ENCODE measurements at places on chromosomes 13 and 19.

DNA sequence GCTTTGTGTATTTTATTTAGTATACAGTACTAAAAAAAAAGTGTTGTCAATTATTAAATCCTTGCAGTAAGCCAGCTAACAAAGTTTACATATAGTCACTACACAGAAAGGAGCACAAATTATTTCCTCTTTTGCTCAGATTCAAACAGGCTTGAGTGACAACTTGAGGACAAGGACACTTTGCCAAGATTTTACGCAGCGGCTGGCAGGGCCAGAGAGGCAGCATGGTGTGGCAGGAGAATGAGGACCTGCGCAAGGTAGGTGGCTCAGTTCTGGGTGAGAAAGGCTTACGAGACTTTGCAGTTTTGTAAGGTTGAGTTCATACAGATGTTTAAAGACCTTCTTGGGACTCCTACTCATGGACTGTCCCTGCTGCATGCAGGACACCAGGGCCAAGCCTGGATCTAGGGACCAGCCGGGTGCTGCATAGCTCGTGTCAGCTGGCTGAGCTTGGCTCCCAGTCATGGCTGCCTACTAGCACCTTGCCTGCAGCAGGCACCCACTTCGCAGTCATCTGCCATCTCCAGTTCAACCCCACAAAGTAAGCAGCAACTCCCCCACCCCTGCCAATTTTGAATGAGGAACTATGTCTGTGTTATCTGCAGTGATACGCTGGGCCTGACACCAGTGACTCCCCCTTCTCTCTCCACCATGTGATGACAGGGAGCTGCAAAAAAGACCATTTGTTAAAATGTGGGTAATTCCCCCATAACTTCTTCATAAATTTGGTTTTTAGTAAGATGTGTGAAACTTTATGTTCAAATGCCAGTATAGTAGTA lies 3.7 kb upstream of the TUBA3C start:
- DNase-seq, result no peak

GRCh38 chr13:78586706-78587105 lies 16.6 kb downstream of the POU4F1 start:
- peak; percentile 59 for DNase-seq

GRCh38 chr13:101325423-101325822 lies 90.9 kb downstream of the NALCN start:
- no peak for DNase-seq

DNA sequence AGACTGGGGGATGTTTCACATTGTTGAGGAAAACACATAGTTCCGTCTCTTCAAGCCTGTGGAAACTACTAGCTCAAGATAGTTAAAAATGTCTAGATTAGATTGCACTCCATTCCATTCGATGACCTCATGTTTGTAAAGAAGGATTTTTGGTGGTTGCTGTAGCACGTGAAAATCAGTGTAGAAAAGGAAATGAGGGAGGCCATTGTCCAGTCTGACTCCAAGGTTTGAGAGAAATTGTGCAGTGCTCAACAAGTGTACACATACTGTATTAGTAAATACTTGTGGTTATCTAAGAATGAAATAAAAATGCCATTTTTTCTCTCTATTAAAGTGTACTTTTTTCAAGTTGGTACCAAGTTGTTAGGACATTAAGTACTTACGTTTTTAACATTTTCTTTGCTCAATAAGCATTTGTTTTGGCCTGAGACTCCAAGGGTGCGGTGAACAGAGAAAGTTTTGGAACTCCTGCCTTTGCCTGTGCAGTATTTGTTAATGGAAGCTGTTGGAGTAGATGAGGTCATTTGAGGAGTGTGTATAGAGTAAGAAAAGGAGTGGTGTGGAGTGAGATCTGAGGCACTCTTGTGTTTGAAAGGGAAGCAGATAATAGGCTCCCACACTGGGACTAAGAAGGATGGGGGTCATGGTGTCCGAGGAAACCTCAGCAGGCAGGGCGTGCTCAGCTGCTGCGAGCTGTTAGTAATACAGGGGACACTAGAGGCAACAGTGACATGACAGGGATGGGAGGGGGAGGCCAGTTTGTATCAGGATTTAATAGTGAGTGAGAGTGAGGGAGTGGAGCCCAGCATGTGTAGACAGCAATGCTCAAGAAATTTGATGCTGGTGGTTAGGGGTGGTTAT lies 4.4 kb downstream of the WASF3 start:
- no peak for DNase-seq

- peak; percentile 77 for DNase-seq
Observed at GRCh38 chr19:6773323-6773931, 919 bp downstream of the VAV1 start.

DNA sequence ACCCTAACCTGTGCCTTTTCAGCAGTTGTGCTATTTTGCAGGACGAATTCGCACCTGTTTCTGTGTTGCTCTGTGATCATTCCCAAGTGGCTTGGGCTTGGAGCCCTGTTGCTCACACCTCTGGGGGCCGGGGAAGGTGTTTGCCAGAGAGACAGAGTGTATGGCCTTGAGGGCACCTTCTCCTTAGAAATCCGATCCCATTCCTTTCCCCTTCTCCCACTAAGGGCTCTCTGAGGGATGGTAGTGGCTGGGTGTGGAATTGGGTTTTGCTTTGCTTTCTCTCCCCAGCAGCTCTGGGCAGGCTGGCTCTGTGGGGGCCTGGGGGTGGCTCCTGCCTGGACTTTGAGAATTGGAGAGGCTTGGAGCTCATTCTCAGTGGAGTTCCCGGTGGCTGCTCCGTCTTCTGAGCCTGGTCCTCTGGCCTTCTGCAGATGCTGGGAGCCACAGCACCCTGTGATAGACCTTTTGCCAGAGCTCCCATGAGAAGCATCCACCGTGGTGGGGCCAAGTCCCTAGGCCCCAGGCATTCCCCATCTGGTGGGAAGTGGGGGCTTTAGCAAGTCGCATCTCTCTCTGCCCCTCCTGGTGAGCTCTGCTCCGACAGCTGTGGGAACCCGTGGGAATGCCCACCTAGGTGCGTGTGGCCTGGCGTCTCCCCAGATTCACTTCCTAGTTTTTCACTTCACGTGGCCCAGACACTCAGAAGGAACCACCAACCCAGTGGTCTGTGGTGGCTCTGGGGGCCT lies 26.1 kb downstream of the ATP11A start:
- DNase-seq, result no peak

DNA sequence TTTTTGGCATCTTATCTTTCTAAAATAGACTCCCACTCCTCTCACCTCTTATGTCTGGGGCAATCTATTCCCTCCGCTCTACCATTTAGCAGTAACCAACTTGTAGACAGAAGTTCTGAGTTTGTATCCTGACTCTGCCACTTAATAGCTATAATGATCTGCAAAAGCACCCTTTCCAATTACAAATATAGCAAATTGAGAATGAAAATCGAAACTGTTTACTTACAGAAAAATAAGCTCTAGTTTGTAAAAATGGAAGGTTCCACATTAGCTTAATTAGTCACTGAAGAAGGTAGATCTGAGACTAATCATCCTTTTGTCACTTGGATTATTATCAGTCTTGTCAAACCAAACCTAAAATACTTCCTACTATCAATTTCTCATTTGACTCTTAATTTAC lies 409.3 kb downstream of the DIAPH3 start:
- no peak for DNase-seq

DNA sequence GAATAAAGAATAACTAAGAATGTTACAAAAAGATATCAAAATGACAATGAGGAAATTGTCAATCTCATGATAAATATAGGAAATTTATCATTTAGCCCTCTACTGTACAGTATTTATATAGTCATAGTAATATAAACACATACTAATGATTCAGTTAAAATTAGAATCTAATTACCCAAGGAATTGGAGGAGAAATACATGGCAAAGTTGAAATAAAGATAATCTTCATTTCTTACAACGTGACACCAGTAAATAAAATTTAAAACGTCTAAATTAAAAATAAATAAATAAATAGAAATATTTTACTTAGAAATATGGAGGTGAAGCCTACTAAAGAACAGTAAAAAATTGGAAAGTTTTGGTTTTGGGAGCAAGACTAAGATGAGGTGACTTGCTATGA lies 2163.1 kb upstream of the PCDH20 start:
- no peak for DNase-seq

DNA sequence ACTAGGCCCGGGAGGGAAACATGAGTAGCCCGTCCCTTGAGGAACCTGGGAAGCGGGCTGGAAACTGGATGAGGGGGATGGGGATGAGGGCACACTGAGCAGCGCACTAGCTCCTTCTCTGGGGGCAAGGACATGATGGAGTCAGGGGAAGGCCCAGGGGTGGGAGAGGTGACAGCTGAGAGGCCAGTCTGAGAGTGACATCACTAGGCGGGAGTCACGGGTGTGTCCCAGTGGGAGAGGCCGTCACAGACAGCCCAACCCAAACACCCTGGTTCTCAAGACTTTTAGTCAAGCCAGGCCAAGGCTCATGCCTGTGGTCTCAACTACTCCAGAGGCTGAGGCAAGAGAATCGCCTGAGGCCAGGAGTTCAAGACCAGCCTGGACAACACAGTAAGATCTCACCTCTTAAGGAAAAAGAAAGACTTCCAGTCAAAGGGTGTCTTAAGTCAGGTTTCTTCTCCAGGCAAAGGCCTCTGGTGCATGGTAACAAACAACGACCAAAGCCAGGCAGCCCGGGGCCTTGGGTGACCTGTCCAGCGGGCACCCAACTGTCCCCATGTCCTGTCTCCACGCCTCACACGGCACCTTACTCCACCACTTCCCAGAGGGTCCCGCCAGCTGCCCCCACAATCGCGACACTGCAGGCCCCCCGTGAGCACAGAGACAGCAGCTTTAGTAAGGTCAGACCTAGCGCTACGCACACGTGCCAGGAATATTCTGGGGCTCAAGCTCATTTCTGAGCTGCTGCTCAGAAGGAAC lies 25.5 kb upstream of the TIMM44 start:
- DNase-seq, result no peak

DNA sequence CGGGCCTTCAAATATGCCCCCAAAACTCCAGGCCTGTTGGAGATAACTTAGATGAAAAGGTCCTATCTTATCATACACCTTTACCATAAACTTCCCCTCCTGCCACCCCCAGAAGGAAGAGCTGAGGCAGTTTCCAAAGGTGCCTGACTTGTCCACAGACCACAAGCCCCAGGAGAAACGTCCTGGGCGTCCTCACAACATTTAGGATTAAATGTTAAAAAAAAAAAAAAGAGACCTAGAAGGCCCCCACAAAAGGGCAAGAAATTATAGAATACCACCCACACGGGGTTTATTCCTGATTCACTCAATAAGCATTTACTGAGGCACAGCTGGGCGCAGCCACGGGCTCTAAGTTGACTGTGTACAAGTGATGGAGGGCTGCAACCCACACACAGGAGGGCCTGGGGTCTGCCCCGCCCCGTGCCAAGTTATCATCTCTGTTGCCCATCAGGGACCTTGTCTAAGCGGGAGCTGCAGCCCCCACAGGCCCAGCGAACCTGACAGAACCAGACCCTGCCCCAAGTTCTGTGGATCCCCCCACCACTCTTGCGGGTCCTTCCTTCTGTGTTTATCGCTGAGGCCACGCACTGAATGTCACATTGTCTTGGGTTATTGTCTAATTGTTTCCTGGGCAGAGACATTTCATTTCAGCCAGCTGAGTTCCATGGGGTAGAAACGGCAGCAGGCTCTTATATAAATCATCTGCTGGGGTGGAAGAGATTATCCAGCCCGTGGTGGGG lies 83.0 kb upstream of the TM9SF2 start:
- no peak for DNase-seq

DNA sequence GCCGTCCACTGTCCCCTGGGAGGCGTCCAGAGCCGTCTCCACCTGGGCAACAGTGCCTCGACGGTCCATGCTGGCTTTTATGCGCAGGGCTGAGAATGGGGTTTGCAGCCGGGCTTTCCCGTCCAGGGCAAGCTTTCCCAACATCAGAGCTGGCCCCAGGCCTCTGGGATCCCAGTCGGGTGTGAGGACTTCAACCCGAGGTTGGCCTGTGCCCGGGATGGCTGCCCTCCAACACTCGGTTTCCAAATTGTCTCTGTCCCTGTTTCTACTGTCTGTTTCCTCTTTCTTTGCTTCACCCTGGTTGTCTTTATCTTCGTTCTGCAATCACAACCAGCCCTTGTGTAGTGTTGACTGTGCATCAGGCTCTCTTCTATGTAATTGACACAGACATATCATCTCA lies at the start of gene IFNL4:
Gene IFNL4 (minus strand): TSS at position 51 of the 400 bp plus-strand sequence.
- peak; percentile 34 for DNase-seq

DNA sequence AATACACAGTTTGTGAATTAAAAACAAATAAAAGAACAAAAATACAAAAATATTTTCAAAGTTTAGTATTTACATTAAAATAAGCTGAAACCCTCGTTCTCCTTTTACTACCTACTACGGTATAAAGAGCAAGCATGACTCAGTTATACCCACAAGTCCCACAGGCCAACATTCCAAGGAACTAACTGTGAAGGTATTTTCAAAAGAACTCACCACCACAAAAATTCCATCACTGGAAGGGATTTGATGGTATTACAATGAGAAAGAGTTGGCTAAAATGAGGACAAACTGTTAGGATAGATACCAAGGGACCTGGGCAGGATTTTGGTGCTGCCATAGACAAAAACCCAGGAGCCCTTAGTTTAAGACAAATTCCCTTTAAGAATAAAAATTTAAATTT lies 122.7 kb downstream of the TBC1D4 start:
- DNase-seq, result no peak

DNA sequence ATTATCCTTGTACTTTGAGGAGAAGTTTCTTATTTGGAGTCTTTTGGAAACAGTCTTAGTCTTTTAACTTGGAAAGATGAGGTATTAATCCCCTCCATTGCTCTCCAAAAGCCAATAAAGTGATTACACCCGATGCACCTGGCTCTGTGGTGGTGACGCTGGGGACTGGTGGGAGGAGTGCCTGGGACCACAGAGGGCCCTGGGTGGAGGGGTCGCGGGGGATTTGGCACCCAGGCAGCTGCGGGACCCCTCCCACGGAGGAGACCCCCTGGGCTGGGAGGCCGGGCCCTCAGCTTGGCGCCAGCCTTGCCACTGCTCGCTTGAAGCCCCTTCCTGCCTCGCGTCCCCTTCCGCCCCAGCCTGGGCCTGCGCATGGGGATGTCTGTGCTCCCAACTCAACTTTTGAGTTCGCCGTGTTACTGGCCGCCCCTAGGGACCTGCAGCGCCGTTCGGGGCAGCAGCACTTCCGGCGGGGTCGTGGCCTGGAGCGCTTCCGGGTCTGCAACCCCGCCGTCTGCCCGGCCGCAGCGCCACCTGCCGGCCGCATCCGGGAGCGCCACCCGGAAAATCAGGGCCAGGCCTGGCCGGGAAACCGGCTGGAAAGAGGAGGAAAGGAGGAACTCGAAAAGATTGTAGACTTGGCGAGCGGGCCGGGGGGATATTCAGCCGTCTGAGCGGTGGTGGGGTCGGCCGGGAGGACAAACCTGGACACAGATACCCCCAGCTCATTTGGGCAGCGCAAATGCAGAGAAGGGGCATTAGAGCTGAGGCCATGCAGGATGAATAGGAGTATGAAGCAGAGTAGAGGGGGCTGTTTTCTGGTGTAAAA lies 8.4 kb downstream of the PEAK3 start:
- peak; percentile 78 for DNase-seq

GRCh38 chr13:79393564-79394249 lies 12.3 kb downstream of the RBM26 start:
- peak; percentile 71 for DNase-seq

All from common myeloid progenitor, CD34-positive (primary cell).